ENCODE measurements at places on chromosomes 16 and 17.
A peak's percentile ranks its signal among the peaks of the same experiment; 100 is the strongest.

- no peak for DNase-seq
These were observed 41.8 kb downstream of the TMC6 start for GRCh38 chr17:78086740-78087139.

- DNase-seq: no peak
These were observed 27.4 kb upstream of the CACNA1H start for GRCh38 chr16:1125471-1125870.

GRCh38 chr17:39270923-39271322 is 45.2 kb upstream of the STAC2 start:
- DNase-seq: no peak

GRCh38 chr17:44733753-44734152 is 25.0 kb upstream of the ADAM11 start:
- no peak for DNase-seq

GRCh38 chr17:38430316-38430715 is 2.1 kb downstream of the ARHGAP23 start:
- no peak for DNase-seq

DNA sequence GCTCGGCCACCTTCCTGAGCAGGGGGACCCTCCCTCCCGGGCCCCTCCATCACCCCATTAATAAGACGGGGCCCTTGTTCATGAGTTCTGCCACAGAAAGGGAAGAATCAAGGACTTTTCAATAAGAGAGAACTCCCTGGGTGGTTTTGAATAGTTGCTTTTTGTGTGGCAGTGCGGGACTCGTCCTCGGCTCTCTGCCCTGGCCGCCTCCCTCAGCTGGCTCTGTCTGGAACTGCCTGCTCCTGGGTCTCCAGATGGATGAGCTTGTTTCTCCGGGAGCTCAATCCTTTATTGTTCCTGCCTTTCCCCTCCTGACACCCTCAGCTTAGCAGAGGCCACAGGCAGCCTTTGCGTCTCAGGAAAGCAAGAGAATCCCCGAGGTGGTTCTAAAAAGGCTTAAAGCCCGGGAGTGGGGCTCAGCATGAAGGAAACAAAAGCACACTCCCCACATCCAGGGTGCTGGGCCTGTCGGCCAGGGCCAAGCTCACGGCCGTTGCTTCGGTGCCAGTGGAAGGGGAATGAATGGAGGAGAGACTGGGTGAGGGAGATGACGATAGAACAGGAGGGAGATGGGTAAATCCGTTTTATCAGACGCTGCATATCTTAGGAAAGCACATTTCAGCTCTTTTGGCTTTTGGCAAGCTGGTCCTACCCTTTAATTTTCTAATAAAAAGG is 60.2 kb downstream of the RAI1 start:
- no peak for DNase-seq

DNA sequence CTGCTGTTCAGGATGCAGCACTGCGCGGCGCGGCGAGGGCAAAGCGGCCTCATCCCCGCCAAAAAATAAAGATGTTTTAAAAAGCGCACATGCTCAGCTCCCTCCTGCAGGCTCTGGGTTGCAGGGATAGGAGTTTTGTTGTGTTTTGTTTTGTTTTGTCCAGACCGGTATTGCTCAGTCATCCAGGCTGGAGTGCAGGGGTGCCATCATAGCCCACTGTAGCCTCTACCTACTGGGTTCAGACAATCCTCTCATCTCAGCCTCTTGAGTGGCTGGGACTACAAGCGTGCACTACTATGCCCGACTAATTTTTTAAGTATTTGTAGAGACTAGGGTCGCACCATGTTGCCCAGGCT is 636 bp downstream of the WWOX start:
- DNase-seq: no peak

DNA sequence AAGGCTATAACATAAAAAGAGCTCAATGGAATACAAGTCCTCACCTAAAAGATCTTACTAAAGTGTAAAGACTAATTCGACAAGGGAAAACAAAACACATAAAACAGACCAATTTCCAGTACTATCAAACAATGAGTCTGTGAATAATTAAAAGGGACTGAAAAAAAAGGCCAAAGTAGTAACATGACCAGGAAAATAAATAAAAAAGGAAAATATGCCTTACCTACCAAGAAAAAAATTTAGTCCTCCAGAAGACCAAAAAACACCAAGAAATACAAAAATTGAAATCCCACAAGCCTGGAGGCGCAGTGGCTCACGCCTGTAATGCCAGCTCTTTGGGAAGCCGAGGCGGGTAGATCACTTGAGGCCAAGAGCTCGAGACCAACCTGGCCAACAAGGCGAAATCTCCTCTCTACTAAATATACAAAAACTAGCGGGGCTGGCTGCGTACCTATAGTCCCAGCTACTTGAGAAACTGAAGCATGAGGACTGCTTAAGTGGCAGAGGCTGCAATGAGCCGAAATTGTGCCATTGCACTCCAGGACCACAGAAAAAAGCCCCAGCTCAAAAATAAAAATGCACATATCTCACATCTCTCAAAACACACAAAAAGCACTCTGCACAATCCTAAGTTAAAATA is 60.8 kb downstream of the TEX14 start:
- DNase-seq: peak; percentile 9

DNA sequence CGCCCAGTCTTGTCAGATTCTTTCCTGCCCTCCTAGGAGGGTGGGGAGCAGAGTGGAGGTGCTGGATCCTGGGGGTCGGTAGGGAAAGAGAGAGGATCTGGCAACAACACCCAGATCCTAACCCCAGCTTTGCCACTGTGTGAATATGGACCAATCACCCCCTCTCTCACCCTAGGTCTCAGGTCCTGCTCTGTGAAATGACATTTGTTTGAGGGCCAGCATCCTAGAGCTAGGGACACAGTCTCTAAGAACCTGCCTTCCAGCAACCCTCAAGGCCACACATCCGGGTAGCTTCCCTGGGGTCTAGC is 28.4 kb upstream of the MAP3K14 start:
- DNase-seq: no peak

DNA sequence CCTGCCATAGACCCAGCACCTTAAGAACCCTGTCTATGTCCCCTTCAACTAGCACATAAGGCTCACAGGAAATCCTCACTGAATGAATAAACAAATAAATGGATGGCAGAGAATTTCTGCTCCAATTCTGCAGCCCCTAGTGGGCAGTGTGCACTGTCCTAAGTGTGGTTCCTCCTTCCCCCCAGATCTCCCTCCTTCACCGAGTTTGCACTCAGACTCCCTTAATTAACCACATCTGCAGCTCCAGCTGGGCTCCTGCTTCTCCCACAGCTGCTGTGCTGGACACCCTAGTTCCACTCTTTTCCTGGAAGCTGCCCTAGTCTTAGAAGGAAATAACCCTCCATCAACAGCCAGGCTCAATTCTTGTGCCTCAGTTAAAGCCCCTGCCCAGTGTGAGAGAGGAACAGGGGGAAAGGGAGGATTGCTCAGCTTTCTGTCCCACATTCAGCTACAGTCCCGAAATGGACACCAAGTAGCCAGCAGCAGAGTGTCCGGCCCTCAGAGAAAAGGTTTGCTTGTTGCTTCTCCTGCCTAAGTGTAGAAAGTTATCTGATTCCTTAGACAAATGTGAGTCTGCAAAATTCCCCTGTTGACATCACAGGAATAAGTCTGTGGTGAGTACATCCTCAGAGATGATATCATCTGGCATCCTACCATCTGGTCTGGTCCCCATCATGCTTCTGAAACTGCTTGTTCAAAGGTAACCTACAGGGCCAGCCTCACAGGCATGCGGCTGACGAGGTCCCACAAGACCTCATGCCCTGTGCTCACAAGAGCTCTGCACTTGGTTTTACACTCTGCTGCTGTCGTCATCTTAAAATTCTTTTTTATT is 12.3 kb downstream of the LRRC3C start:
- DNase-seq: no peak

DNA sequence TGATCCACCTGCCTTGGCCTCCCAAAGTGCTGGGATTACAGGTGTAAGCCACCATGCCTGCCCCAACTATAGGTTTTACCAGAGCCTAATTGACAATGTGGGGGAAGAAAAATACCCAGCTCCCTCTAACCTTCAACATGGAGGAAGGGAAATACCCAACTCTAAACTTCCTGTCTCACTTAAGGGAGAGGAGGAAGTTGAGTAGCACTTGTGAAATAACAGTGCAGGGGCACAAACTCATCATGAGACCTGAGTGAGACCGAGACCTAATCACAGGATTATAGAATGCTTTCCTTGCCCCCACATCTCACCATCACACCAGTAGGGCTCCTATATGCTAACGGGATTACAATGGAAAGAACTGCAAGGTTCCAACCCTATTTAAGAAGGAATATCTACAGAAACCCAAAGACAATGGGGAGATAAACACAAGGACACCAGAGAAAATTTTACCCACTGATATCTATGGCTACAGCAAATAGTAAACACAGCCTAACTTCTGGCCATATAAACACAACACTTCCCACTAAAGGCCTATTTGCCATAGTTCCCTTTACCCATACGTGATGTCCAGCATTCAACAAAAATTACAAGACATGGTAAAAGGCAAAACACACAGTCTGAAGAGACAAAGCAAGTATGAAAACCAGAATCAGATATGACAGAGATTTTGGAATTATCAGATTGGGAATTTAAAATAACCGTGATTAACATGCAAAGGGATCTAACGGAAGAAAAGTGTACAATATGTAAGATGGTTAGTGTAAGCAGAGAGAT is 26.9 kb downstream of the OR3A1 start:
- no peak for DNase-seq

DNA sequence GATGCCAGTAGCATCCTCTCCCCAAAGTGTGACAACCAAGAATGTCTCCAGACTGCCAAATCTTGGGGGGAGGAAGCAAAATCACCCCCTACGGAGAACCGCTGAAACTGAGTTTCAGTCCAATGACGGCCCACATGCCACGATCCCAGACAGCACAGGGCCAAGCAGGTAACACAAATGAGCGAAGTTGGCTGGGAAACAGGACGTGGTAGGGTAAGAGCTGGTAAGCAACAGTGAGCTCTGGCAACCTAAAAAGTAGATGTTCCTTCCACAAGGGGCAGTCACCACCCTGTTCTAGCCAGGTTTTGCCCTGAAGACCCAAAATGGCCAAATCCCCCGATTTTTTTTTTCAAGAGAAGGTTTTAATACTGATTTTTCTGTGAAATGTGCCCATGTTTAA is 25.4 kb downstream of the ZFHX3 start:
- DNase-seq: no peak

GRCh38 chr17:58398574-58399266 is 18.6 kb downstream of the RNF43 start:
- DNase-seq: no peak

- DNase-seq: no peak
These were observed 35.0 kb downstream of the ZCCHC14 start for GRCh38 chr16:87457709-87458423.

DNA sequence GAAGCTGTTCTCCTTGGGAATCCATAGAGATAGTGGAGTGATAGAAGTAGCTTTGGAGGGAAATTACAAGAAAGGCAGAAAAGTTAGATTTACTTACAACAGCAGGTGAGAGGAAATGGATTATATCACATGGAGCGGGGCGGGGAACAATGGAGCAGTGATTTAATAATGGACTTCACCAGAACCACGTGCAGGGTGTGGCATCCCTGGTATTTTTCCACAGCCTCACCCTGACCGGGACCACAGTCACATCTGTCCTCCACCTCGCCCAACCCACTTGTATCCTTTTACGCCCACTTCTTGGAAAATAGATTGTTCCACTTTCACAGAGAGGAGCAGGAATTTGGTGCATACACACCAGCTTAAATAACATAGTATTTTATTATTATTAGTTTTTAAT is 15.9 kb upstream of the CYB5B start:
- DNase-seq: no peak

DNA sequence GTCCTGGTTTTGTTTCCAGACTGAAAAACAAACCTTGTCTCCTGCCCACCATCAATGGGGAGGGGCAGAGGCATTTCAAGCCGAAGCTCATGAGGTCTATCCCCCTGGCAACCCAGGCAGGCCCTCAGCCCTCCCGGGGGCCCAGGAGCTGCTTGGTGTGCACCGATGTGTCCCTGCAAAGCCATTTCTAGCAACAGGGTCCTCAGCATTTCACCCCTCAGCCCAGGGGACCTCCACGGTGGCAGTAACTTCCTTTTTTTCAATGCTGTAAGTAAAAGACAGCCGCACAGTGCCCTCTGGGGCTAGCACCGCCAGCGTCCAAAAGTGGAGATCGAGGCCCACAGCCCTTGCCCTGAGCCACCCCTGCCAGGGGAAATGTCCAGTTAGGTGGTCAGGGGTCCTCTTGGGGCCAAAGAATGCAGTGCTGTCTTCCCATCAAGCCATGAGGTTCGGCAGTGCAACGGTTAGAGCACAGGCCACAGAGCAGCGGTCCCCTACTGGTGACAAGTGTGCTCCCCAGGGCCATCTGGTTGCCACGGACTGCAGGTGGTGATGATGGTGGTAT is 79.9 kb downstream of the LITAF start:
- DNase-seq: no peak

DNA sequence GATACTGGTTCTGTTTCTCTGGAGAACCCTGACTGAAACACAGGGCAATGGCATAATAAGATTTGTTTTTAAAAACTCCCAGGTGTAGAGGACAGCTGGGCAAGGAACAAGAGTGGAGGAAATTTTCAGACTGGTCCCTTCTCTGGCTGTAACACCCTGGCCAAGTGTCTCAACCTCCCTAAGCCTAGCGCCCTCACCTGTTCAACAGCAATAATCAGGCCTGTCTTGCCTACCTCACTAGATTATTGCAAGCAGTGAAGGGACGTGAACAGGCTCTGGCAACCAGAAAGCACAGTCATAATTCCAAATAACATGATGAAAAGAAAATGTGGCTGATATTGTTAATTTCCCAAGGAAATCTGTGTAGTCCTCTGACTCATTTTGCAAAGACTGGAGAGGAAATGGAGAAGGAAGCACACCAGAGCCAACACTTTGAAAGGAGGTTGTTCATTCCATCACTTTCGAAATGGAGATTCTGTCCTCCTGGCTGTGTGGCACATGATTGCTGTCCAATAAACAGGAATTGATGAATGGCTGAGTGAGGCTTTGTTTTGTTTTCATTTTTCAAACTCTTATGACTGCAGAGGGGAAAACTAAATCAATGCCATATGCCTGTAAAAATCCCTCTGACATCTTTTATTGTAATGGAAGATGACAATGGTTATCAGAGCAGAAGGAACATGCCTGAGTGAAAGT is 87.5 kb upstream of the HLF start:
- DNase-seq: no peak

DNA sequence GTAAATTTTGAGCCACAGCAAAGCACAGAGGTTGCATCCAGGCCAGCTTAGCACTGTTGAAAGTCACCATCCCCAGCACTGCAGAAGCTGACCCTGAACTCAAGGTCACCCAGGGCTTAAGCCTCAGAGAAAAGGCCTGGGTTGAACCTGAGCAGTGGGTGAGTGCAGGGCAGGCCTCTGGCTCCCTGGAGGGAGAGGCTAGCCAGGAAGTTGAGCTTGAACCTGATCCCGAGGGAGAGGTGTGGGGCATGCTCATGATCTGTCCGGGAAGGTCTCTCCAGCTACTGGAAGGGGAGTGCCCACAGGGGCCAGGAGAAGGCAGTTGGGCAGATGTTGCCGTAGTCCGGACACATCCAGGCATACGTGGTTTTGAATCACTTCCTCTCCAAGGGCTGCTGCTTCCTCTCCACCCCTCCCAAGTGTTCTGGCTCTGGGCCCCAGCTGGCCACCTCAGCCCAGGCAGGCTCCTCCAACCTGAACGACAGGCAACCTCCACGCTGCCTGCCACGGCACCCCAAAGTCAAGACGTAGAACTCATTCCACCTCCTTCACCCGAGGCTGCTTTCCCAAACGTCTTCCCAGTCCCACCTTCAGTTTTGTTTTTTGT is 18.4 kb downstream of the CARHSP1 start:
- no peak for DNase-seq

All from stimulated activated CD8-positive, alpha-beta memory T cell treated with anti-CD3 and anti-CD28 coated beads, Interleukin-15, amount 100 ng/mL, for 1 hour (primary cell).